BE2C (cell line): ENCODE measurements at places on chromosomes 2 and 18.

- DNase-seq = no peak
Observed at GRCh38 chr2:73072129-73072395, 550 bp upstream of the SFXN5 start.

- peak; percentile 65 for DNase-seq
Observed at GRCh38 chr2:237774811-237775553, 23.6 kb upstream of the RBM44 start.

DNA sequence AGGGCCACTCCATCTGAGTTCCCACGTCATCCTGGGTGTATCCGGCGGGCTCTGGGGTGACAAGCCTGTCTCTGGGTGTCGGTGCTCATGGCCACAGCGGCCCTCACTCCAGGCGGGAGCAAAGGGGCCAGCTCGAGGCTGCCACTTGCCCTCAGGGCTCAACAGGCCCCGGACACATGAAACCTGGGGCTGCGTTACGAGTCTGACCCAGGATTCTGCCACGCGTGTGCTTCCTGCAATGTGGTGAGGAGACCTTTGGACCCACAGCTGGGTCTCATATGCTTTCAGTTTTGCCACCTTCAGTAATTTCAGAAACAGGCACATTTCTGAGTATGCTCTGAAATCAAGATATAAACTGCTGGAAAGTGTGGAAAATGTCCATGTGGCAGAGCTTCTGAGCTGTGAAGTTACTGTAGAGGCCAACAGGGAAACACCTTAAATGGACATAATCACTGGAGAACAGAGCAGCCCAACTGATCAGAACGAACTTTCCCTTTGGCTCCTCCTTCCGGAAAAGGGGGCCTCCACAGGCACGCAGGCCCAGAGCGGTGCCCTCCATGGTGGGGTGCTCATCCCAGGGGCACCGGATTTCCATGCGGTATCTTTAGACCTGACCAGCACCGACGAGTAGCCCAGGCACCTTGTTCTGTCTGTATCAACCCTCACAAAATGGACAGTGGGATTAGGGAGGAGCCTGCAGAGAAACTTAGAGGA is 14.1 kb downstream of the PER2 start:
- no peak for DNase-seq

DNA sequence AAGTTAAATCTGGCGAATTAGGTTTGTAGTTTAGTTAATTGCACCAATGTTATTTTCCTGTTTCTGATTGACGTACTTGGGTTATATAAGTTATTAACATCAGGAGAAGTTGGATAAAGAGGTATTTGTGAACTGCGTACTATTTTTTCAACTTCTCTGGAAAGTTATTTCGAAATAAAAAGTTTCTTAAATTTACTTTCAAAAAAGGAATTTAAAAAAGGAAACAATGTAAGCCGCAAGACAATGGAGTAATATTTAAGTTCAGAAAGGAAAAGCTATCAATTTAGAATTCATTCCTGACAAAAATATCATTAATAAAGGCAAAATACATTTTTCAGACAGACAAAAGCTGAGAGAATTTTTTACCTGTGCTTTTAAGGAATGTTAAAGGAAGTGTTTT is 47.7 kb downstream of the RAB10 start:
- no peak for DNase-seq

GRCh38 chr18:44598514-44598913 is 82.2 kb upstream of the SETBP1 start:
- DNase-seq = no peak

DNA sequence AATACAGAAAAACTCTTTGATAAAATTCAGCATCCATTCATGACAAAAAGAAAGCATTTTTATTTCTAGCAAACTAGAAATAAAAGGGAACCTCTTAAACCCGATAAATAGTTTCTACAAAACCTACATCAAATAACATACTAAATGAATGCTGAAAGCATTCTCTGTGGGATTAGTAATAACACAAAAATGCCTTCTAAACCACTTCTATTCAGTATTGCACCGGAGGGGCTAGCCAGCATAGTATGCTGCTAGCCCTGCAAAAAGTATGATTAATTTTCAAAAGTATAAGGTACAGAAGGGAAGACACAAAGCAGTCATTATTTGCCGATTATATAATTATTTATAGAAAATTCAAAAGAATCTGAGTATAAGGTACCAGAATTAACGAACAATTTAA is 145.2 kb downstream of the DTNB start:
- DNase-seq = no peak

DNA sequence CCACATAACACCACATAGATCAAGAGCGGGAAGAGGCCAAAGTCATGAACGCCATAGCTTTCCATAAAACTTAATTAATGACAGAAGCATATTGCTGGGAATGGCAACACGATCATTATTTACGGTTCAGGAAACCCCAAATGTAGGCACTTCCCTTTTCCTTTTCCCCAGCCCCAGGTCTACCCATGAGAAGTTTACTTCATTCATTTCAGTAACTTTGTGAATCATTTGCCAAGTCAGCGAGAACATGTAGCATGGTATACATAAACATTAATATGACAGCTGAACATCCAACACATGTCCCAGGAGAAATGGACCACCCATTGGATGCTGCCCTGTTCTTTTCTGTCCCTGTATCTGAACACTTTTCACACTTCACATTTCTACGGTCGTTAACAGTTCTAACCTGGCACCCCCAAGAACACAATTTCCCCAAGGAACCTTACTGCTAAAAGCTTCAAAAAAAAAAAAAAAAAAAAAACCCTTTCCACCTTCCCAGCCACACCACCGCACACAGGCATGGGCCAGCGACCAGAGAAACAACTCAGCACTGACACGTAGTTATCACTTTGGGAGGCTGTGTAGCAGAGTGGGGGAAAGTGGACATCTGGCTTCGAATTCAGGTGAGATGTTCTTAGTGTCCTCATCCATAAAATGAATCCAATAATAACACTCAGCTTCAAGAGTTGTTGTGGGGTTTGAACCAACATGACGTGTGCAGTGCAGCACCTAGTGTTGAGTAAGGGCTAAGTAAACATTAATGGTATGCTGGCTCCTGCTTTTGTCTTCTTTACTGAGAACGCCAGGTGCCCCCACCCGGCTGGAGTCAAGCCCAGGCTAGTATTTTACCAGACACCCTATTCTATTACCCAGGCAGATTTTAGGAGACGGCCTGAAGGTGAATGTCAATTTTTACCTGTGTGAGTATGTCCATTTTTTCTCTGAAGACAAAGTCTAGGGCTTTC is 371.5 kb downstream of the LNPK start:
- DNase-seq = no peak

DNA sequence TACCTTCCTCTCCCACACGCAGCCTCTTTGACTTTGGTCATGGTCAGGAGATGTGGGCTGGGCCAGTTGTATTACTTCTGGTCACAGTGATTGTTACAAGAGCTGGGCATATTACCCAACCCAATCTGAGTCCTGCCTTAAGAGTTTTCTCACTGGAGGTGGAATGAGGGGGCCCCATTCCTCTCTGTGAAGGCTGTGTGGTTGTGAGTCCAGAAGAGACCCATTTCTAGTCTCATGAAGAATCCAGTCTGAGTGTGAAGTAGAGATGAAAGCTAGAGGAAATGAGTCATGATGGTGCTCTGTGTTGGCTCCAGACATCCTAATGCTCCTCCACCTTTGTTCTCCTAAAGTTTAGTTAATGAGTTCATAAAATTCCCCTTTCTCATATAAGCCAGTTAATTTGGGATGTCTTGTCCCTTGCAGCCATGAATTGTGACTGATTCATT is 50.8 kb upstream of the RASGRP3 start:
- DNase-seq = no peak

DNA sequence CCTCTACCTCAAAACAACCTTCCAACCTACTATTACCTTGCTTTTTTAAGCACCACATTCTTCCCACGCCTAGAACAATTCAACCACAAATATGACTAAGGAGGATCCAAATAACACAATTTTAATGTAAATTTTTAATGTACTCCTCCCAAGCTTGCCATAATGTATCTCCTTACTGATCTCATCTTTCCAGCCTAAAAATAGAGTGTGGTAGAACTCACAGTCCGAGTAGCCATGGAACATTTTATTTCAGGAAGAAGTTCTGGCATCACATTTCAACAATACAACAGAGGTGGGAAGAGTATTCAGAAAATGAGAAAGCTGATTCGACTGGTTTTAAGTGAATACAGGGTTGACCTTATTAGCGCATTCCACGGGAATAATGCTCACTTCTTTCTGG is 15.4 kb downstream of the FEZ2 start:
- DNase-seq = no peak

DNA sequence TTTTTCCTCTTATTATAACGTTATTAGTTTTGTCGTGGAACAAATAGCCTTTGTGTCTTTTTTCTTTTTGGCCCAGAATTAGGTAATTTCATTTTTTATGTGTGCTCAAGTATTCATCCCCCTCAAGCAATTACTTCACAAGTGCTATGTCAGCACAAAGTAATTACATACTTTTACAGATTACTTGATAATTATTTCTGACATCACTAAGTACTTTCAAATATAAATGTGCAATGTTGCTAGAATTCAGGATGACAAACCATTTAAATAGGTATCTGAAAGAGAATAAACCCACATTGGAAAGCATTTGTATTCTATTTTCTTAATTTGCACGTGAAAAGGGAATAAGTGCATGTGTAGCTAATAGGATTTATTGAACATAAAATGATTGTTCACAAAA is 238.2 kb downstream of the CDH7 start:
- DNase-seq = no peak

- no peak for DNase-seq
Observed at GRCh38 chr2:122737429-122738077, 982.1 kb downstream of the TSN start.

- DNase-seq = no peak
Observed at GRCh38 chr18:13372531-13372951, 154.0 kb downstream of the LDLRAD4 start.

GRCh38 chr2:206164261-206164862 is 4.7 kb downstream of the EEF1B2 start:
- peak; percentile 28 for DNase-seq

GRCh38 chr2:62974999-62975398 is 75.6 kb upstream of the OTX1 start:
- DNase-seq = no peak

- DNase-seq = no peak
Observed at GRCh38 chr2:239821694-239822075, 203.5 kb downstream of the NDUFA10 start.

GRCh38 chr2:152015552-152015951 is 83.3 kb downstream of the CACNB4 start:
- no peak for DNase-seq

- no peak for DNase-seq
Observed at GRCh38 chr2:216683846-216684245, 11.5 kb downstream of the IGFBP5 start.

DNA sequence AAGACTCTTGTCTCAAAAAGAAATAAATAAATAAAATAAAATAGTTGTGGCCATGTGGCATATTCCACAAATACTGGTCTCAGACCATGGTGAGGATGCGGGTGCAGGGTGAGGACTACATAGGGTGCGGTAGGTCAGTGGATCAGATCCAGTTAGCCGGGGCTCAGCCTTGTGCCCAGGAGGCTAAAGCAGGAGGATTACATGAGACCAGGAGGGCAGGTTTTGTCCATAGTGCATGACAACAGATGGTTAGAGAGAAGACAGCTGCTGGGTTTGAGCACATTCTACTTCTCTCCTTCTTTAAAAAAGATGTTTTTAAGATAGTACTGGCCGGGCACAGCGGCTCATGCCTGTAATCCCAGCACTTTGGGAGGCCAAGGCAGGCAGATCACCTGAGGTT is 12.8 kb upstream of the PSD4 start:
- no peak for DNase-seq

- DNase-seq = no peak
Observed at GRCh38 chr2:236855866-236856847, 229.5 kb upstream of the COPS8 start.

- peak; percentile 10 for DNase-seq
Observed at GRCh38 chr2:240958366-240959213, 39.8 kb upstream of the SNED1 start.

DNA sequence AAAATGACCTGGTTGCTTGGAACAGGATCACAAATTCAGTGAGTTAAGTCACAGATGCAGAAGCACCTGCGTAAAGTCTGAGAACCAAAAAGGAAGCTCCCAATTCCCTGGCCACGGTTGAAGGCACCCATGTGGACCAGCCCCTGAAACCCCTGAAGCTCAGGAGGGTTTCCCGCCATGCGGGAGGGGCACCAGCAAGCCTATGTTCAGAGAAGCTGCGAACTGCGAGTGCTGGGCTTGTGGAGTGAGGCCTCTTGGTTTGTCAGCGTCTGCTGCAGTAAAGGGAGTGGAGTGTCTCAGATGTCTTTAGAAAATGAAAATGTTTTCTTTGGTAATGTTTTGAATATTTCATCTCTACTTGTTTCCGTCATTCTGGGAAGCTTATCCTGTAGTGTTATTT is 16.1 kb upstream of the ACKR3 start:
- no peak for DNase-seq

GRCh38 chr2:65613968-65614555 is 181.7 kb upstream of the SPRED2 start:
- no peak for DNase-seq

GRCh38 chr2:107530046-107530445 is 296.6 kb upstream of the RGPD4 start:
- DNase-seq = no peak

- DNase-seq = no peak
Observed at GRCh38 chr2:12970861-12971260, 254.1 kb downstream of the TRIB2 start.

GRCh38 chr2:101679801-101680487 is 17.6 kb upstream of the MAP4K4 start:
- no peak for DNase-seq

DNA sequence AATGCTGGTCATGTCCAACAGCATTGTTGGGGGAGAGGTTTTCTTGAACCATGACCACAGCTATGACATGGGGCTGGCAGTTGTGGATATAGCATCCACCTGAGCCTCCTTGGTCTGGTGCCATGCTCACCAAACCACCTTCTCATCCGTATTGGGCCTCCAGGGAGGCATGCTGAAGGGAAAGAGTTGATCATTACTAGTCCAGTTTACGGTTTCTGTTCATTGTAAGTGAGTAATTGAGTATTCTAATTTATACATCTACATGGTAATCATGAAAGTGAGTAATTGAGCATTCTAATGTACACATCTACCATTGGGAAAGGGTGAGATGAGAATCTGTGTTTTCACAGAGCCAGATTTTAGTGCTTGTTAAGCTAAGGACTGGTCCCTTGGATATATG is 6.8 kb downstream of the TMEM87B start:
- no peak for DNase-seq

GRCh38 chr2:54402350-54402749 is 53.8 kb upstream of the SPTBN1 start:
- no peak for DNase-seq

DNA sequence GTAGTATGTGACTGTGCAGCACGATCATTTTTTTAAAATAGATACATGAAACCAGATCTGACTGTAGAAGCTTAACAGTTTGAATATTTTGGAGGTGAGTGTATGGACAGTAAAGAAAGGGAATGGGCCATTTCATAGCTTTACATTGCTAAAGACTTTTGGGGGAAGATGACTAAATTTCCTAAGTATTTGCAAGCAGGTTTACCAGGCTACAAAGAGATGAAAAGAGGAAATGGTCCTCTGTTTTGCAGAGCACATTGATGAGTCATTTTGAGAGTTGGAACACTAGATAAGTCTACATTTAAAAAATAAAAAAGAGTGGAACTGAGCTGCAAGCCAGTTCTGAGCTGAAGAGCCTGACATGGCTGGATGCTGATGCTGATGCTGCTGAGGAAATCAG is 115.7 kb upstream of the LRATD1 start:
- no peak for DNase-seq
